ENCODE measurements at places on chromosomes 4 and X.

GRCh38 chr4:152771741-152772533 is 7.6 kb downstream of the TIGD4 start:
- no peak for DNase-seq

DNA sequence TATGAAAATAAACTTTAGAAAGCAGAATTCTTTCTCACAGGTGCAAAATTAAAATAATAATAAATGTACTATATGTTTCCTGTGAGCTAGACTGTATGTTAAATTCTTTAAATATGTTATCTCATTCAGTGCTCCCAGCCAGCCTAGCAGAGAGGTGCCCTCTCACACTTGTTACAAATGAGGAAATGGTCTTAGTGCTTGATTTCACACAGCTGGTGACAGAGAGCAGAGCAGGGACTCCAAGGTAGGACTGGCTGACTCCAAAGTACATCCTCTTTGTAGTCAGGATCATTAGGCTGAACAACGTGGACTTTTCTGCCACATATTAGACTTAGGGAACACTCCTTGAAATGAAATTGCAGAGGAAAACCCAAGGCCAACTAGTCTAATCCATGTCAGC is 72.0 kb upstream of the HHIP start:
- DNase-seq: no peak

DNA sequence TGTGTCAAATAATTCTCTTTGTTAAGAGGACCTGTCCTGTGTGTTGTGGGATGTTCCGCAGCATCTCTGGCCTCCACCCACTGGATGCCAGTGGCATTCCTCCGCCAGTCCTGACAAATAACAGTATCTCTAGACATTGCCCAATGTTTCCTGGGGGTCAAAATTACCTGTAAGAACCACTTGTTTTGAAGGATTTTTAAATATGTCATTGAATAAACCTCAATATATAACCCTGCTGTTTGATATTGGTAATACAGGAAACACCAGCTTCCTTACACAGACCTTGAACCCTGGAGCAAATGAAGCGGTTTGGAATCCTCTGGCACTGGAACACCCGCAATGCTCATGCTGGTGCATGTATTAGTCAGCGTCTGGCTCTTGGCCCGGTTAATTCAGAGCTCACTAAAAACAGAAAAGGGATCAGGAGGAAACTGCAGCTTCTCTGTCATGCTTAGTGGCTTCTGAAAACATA is 101.3 kb downstream of the TBL1X start:
- DNase-seq: no peak

DNA sequence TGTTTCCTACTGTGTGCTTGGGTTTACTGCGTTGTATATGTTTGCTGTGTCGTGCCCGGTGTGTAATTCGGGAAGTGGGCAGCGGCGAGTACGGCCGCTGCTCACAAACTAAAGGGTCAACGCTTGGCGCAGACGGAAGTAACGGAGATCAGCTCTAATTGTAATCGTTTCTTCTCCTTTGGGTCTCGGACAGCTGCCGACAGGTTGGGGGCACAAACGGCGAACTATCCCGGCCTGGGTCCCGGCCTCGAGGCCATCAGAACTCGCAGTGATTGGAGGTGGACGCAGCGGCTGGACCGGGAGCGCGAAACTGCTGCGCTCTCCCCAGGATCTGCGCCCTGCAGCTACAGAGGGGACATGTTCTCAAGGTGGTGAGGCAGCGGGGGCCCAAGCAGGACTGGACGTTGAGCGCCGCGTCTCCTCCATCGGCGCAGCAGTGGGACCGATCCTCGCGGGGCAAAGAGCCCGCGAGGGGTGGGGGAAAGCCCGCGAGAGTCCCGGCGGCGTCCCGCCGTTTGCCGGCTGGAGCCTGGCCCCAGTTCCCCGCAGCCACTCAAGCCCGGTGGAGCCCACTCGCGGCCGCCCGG is 516 bp upstream of the ZIC3 start:
- no peak for DNase-seq

DNA sequence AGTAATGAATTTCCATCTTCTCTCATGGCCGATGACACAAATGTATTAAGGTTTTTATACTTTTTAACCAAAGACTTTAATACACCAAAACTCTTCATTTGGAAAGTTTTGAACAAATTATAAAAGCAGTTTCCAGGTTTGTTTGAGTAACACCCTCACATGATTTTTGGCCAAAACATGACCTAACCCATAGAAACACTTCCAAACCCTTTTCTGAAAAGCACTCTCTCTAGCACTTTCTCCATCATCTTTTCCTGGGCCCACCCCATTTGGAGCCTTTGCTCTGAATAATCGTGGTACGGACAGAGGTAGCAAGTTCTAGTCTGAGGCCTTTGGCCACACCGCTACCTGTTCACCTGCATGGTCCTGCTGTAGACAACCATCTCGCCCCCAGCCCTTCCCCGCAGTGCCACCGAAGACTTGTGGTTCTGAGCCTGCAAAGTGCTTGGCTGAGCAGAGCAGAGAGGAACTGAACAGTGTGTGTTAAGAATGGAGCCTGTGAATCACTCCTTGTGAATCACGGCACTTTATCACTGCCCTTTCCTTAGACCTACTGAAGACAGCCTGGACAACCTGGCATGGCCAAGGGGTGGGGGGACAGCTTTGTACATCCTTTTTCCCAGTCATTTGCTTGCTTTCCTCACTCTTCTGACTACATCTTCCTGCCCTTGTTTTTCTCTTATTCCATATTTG is 181.8 kb downstream of the PTTG2 start:
- no peak for DNase-seq

DNA sequence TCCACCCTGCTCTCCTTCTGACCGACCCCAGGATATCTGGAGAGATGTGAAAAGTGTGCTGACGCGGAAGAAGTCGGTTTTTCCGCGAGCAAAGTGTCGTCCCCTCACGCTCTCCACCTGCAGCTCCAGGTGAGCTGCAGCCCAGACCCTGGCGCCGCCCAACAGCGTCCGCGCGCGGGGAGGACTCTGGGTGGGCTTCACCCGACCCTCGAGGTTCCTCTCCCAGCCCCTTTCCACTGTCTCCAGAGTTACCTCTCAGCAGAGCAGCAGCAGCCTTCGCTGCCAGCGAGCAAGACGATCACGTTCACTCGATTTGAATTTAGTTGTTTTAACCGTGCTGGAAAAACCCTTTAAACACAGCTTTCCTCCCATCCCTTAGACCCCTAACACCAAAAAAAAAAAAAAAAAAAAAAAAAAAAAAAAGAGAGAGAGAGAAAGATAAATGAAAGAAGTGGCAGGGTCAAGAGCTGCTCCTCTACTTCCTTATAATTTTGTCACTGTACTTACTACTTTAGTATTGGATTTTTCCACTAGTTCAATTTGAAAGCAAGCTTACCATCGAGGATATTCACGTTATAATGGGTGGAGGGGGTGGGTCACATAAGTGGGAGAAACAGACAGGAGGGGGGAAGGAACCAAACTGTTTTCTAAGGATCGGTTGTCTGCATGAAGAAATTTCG is 758 bp upstream of the NR3C2 start:
- no peak for DNase-seq

DNA sequence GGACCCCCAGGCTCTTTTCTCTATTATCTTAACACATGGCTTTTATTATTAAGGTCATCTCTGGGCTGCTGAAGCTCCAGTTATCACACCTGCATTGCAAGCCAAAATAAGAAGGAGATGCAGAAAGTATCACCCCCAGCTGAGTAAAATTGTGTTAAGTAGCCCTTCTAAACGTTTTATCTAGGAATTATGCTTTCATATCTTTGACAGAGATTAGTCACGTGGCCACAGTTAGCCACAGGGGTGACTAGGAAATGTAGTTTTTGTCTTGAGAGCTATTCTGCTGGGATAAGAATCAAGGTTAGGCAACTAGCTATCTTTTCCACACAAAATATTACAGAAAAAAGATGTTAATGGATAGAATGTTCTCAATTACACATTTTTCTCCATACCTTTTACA is 102.1 kb downstream of the ANXA3 start:
- DNase-seq: no peak

DNA sequence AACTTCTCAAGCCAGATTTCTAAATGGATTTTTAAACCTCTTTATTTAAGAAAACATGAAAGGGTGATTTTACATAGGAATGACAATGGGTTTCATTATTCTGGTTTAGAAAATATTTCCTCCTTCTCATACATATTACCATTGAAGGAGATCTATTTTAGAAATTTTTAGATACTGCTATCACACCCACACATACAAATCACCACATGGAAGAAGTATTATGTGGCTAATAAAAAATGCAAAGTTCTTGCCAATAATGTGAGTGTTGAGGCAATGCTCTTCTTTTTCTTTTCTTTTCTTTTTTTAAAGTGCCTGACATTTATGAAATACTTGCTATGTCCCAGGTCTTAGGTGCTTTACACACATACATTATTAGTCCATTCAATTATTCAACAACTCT is 6.8 kb downstream of the STAP1 start:
- DNase-seq: no peak

Measured in activated CD8-positive, alpha-beta memory T cell treated with anti-CD3 and anti-CD28 coated beads for 24 hours (primary cell).